ENCODE measurements at places on chromosomes 6 and 20.

DNA sequence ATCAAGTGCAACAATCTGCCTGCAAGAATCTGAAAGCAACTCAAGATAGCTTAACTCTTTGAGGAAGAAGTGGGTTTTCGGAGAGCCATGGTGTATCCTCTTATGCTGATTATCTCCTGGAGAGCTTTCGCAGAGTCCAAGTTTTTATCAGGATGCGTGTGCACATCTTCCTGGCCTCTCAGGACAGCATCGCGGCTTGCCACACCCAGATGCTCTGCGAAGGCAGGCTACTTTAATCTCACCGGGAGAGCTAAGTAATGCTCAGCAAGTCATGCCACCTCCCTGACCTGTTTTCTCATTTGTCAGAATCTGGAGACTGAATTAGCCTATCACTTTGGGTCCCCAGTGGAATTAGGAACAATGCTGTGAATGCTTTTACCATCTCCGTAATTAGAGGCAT lies 52.9 kb downstream of the TTI1 start:
- DNase-seq, result no peak

DNA sequence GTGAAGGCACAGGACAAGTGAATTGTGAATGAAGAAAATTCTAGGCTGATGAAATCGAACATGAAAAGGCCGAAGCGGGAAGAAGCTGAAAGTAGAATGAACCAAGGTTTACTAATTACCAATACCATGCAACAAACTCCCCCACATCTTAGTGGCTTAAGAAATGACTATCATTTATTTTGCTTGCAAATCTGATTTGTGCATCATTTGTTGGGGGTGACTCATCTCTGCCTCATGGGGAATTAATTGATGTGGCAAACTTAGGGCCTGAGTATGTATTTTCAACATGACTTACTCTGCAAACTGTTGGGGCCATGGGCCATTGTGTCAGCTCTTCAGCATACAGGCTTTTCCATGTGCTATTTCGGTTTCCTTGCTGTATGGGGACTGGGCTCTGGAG lies 26.8 kb downstream of the PPP1R14C start:
- DNase-seq, result no peak

DNA sequence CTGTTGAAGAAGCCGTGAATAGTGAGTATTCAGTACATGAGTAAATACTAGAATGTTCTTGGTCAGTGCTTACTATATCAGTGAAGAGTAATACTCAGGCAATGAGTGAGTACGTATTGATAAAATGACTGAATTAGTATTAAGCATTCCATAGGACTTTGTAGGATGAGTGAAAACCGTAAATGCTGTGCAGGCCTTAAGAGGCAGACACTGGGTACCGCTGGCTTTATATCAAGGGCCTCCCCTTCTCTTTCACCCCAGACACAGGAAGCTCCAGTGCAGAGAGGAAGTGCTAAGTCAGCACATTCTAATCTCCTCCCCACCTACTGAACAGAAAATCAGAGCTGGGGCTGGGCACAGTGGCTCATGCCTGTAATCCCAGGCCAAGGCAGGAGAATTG lies 24.2 kb downstream of the POFUT1 start:
- no peak for DNase-seq

- no peak for DNase-seq
Measured at GRCh38 chr20:62897666-62898065, 28.6 kb downstream of the DIDO1 start.

DNA sequence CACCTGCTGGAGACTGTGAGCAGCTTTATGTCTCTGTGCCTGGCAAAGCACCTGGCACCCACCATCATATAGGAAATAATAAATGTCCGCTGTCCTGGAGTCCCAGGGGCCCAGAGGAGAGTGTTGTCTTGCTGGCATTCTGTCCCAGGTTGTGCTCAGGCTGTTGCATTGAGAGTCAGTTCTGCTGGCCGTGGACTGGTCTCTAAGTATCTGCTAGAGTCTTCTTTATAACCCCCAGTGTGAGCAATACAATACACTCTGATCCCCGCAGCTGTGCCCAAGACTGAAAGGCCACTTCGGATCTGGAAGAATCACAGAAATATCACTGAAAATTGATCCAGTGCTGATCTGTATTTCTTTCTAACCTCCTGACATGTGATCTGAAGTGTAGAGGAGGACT lies 38.3 kb upstream of the HINT3 start:
- DNase-seq, result no peak

Measured in myocyte (in vitro differentiated cells).